ENCODE measurements at places on chromosomes 3 and 15.

DNA sequence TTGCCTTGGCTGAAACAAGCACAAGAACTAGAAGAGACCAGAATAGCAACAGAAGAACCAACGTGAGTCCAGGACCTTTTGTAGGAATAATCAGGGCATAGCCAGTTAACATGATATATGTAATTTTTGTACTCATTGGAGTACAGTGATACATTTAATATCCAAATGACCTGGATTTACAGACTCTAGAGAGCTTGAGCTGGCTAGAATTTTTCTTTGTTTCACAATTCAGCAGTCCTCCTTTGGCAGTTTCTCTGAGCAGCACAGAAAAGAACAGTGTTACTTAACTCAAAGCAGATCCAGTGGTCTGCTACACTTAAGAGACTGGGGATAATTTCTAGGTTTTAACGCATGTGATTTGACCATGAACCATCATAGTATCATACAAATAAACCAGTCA, 245.7 kb downstream of the ADAMTSL3 start:
- DNase-seq = no peak

DNA sequence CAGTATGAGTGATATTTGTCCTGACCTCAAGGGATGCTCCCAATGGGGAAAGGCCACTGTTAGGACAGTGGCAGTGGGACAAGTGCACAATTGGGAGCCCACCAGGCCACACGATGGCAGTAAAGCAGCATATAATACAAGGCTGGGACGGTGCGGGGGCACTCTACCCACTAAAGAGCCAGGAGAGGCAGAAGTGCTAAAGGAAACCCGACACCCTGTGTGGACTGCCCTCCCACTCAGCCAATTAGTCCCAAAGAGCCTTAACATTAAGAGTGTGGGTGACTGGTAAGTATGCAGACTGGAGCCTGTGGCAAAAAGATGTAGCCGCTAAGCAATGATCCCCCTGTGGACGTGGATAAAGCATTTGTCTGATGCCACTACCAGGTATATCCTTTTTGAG, 8.2 kb upstream of the ZNF589 start:
- peak; percentile 63 for DNase-seq

DNA sequence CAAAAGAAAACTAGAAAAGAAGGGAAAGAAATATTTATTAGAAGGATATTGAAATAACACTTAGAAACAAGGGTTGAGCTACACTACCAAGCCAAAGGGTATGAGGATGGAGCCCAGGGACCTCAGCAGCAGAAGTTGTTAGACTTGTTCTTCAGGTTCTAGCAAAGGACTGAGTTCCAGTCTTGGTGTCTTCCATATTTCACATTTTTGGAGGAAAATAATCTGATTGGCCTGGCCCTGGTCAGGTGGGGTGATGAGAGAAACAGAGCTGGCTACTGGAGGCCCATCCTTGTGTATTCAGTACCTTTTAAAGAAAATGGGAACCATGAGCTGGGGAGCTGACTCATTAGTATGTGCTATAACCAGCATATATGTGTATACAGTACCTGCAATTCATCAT, 28.2 kb downstream of the PPP4R2 start:
- no peak for DNase-seq

- no peak for DNase-seq
Measured at GRCh38 chr15:85490856-85491255, 110.5 kb downstream of the AKAP13 start.

- no peak for DNase-seq
Measured at GRCh38 chr3:147410116-147410525, 956 bp downstream of the ZIC1 start.

DNA sequence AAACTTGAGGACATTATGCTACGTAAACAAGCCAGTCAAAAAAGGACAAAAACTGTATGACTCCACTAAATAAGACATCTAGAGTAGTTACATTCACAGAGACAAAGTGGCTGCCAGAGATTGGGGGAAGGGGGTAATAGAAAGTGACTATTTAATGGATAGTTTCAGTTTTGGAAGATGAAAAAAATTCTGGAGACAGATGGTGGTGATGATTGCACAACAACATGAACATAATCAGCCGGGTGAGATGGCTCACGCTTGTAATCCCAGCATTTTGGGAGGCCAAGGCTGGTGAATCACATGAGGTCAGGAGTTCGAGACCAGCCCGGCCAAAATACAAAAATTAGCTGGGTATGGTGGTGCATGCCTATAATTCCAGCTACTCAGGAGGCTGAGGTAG, 40.6 kb downstream of the DPP8 start:
- no peak for DNase-seq

- DNase-seq = no peak
Measured at GRCh38 chr3:29416514-29416913, 135.6 kb downstream of the RBMS3 start.

DNA sequence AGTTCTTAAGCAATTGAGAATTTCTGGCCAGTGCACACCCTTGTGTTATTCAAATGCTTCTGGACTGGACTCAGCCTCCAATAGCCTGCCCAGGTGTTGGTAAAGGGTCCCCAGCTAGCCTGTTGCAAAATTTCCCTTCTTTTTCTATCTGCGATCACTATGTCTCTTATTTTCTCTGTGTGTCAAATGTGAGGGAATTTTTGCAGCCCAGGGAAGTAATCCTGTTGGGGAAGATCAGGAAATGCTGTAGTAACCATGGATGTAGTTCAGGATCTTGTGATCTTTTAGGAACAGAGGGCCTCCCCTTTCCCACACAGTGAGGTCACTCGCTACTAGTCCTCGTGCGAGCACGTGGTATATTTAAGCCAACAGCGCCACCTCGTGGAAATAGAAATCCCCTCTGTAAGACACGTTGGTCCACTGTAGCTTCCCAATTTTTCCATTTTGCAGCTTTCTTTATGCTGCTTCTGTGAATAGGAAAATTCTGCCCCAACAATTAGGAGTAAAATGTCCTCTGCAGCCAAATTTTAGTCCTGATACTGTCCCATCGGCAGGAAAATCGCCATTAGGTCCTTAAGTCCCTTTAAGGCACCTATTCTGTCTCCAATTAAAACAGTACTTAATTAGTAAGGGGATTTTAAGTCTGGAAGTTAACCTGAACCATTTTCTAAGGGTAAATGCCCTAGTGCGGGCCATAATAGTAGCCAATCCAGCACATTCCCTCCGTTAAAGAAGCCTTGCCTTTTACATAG, 4.0 kb upstream of the SMCO1 start:
- peak; percentile 37 for DNase-seq

GRCh38 chr3:189839576-189839975, 208.4 kb downstream of the TP63 start:
- no peak for DNase-seq

- DNase-seq = no peak
Measured at GRCh38 chr15:65509321-65509720, 8.2 kb downstream of the DPP8 start.

GRCh38 chr3:184503647-184504046, 57.9 kb upstream of the EPHB3 start:
- no peak for DNase-seq

- DNase-seq = no peak
Measured at GRCh38 chr3:56595975-56596840, 39.2 kb downstream of the CCDC66 start.

- peak; percentile 57 for DNase-seq
Measured at GRCh38 chr3:49248840-49249227, 28.2 kb downstream of the C3orf62 start.

- DNase-seq = no peak
Measured at GRCh38 chr3:40108643-40109042, 200.9 kb upstream of the EIF1B start.

GRCh38 chr15:35874260-35874905, 328.4 kb upstream of the DPH6 start:
- no peak for DNase-seq

DNA sequence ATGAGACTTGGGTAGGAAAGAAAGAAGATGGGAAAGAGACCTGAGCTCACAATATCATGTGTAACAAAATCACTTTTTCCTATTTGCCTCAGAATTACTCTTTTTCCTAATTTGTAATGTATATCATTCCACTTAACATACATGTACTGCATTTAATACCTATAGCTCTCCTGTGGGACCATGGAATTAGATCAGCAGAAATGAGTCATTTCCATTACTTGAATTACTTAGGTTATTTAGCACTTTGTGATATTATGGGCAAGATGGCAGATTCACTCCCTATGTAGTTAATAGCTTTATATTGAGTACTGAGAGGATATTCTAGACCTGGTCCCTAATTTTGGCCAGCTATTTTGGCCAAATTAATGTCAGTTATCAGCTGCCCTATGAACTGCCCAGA, 70.5 kb downstream of the ZNF609 start:
- no peak for DNase-seq

GRCh38 chr15:42584031-42584765, 8.8 kb downstream of the STARD9 start:
- DNase-seq = no peak

DNA sequence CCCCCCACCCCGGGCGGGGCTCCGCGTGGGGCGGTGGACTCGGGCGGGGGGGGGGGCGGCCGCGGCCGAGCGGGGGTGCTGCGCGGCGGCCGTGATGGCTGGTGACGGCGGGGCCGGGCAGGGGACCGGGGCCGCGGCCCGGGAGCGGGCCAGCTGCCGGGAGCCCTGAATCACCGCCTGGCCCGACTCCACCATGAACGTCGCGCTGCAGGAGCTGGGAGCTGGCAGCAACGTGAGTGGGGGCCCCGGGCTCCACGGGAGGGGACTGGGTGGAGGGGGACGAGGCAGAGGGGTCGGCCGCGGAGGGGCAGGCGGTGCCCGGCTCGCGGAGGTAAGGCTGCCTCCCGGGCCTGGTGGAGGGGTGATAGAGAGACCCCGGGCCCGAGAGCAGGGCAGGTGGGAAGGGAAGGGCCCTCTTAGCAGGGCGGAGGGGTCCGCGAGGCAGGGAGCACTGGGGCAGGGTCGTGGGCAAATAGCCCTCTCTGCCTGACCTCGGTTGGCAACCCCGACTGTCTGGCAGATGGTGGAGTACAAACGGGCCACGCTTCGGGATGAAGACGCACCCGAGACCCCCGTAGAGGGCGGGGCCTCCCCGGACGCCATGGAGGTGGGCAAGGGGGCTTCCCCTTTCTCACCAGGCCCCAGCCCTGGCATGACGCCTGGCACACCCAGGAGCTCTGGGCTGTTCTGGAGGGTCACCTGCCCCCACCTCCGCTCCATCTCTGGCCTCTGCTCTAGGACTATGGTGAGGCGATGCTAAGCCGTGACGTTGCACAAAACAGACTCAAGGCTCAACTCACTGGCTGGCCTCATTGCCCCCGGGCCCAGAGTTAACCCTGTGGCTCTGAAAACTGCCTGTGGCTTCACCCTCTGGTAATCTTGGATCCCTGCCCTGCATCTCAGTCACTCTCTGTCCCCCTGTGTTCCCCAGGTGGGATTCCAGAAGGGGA, at the start of gene ECE2:
Gene ECE2, plus strand, starts transcription at position 62 of the 950 bp plus-strand sequence. Its CDS starts 132 bp downstream, at position 194.
- no peak for DNase-seq

GRCh38 chr15:42057799-42058646, 36.3 kb downstream of the PLA2G4D start:
- DNase-seq = no peak
